Uterine smooth muscle cell (primary cell): ENCODE measurements at places on chromosomes 5 and 9. TPM values are rescaled to one million over a fixed set of nuclear protein-coding genes. Genes with fewer than 3 reads are reported as not detected.

Gene ZFAND5
- total RNA-seq, result 96.8 and 113 TPM in 2 replicates

Gene GLE1
- total RNA-seq, result 31.9 and 42.6 TPM in 2 replicates

Gene SLC4A9
- not detected in 2 replicates for total RNA-seq

Gene MARCOL
- total RNA-seq, result not detected in 2 replicates

Gene IL13
- not detected in 2 replicates for total RNA-seq

Gene ARL14EPL
- 0.89 TPM in 1 of 2 replicates, not detected in the other for total RNA-seq

Gene OR1J4
- not detected in 2 replicates for total RNA-seq

Gene COL15A1
- 23.9 and 104 TPM in 2 replicates for total RNA-seq

Gene ABO
- total RNA-seq, result under 0.01 TPM in 1 of 2 replicates, not detected in the other

Gene ARHGEF39
- 0.87 and 4.4 TPM in 2 replicates for total RNA-seq

Gene KCNT1
- total RNA-seq, result not detected in 2 replicates

Gene PPP3R2
- not detected in 2 replicates for total RNA-seq

Gene TAF11L14
- total RNA-seq, result not detected in 2 replicates

Gene DNAH5
- 0.11 and 0.37 TPM in 2 replicates for total RNA-seq

Gene PCDHB12
- total RNA-seq, result under 0.01 and 0.12 TPM in 2 replicates

Gene FAM81B
- not detected in 2 replicates for total RNA-seq

Gene DDX4
- not detected in 2 replicates for total RNA-seq

Gene EGFLAM
- total RNA-seq, result 0.75 and 1.1 TPM in 2 replicates

Gene SNCAIP
- 26.2 and 69.9 TPM in 2 replicates for total RNA-seq

Gene ALDH7A1
- 29.9 and 53.7 TPM in 2 replicates for total RNA-seq

Gene NDUFS6
- 35.5 and 49.5 TPM in 2 replicates for total RNA-seq

Gene NOL8
- 30.8 and 39.7 TPM in 2 replicates for total RNA-seq

Gene EGFL7
- 7.2 and 12.2 TPM in 2 replicates for total RNA-seq

Gene SPATA31E1
- total RNA-seq, result under 0.01 TPM in 1 of 2 replicates, not detected in the other

Gene SPINK5
- total RNA-seq, result not detected in 2 replicates

Gene SPATA31C1
- not detected in 2 replicates for total RNA-seq

Gene PCDHGC4
- total RNA-seq, result 2.2 and 2.4 TPM in 2 replicates

Gene CXCL14
- total RNA-seq, result 0.22 and 0.37 TPM in 2 replicates
